ENCODE measurements at places on chromosomes 16 and 17.

DNA sequence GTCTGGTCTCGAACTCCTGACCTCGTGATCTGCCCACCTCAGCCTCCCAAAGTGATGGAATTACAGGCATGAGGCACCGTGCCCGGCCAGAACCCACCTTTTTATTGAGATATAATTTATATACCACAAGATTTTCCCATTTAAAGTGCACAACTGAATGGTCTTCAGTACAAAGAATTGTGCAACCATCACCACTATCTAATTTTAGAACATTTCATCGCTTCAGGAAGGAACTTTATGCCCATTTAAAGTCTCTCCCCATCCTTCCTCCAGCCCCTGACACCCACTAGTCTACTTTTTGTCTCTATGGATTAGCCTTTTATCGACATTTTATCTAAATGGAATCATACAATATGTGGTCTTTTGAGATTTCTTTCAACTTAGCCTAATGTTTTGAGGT lies 25.4 kb upstream of the HELZ start:
- no peak for DNase-seq

- DNase-seq: no peak
Observed at GRCh38 chr17:69959283-69959682, 115.7 kb upstream of the KCNJ16 start.

GRCh38 chr17:4479340-4479981 lies 19.2 kb upstream of the SPNS2 start:
- no peak for DNase-seq

DNA sequence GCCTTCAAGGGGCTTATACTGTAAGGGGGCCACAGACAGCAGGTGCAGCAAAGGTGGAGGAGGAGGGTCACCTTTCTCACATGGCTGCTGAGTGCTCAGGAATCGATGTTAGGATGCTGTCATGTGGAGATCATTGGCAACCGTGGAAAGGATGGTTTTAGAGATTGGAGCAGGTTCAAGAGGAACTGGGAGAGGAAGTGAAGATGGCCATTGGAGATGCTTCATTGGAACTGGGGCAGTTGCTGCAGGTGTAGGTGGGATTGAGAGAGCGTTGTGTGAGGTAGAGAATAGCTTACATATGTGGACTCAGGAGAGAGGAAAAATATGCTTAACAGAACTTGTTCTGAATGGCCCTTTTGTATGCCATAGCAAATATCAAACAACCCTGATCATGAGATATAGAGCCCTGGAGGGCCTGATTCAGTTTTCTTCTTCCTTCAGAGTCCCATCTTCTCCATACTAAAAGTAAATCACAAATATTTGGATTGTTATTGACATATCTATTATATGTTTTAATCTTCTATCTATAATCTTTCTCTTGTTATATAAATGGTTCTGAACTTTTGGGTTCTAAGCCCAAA lies 40.8 kb downstream of the LDHD start:
- DNase-seq: no peak

All from left renal cortex interstitium (tissue), 4 donors.